Stimulated activated CD4-positive, alpha-beta T cell treated with anti-CD3 and anti-CD28 coated beads, Interleukin-1b, Interleukin-23, amount 100 ng/mL, for 48 hours (primary cell): ENCODE measurements at places on chromosomes 12 and 14.

DNA sequence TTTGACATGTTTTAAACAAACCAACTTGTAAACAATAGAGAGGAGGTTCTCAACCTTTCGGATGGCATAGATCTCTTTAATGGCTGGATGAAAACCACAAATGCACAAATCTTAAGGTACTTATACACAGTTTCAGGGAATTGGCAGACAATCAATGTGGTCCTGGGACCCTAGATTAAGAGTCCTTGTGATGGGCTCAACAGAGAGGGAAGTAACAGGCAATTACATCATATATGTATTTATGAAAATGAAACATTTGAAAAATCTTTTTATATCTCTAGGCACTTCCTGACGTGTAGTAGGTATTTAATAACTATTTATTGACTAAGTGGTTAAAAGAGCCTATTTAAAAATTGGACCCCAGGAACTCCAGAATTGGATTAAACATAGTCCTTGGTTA, 897 bp downstream of the ACTR10 start:
- no peak for DNase-seq

DNA sequence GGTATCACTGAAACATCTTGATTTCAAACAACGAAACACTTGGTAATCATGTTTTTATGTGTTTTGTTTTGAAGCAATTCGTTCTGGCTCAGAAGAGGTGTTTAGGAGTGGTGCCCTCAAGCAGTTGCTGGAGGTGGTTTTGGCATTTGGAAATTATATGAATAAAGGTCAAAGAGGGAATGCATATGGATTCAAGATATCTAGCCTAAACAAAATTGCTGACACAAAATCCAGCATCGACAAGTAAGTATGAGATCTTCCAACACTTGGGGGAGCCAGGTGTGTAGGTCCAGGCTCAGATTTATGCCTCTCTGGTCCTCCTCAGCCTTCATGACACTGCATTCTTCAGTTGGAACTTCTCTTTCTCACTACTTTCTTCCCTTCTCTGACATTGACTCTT, 110.1 kb downstream of the GPR135 start:
- no peak for DNase-seq

GRCh38 chr12:56955631-56956256, 1.7 kb downstream of the RDH16 start:
- DNase-seq = no peak

- DNase-seq = peak; percentile 41
Measured at GRCh38 chr12:131606218-131606901, 104.5 kb upstream of the SFSWAP start.

- DNase-seq = no peak
Measured at GRCh38 chr12:14561677-14562238, 5.9 kb downstream of the PLBD1 start.

- DNase-seq = no peak
Measured at GRCh38 chr12:53502331-53502730, 1.2 kb downstream of the TARBP2 start.

DNA sequence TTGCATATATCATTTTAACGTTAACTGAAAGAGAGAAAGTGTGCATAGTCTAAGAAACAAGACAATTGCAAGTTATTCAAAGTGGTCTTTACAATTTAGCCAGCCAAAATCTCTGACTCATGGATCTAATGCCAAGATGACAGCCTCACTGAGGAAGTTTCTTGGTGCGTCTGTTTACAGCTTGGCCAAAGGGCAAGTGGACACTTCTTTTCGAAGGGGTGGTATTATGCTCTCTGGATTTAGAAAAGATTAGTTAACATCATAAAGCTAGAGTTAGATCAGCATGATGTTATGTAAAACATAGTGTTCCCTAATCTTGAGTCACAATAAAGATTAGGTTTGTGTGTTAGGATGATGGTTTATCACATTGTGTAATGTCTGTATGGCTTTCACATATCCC, 51.5 kb upstream of the SLC2A13 start:
- DNase-seq = no peak

GRCh38 chr14:75578786-75579337, 442 bp downstream of the FLVCR2 start:
- no peak for DNase-seq

GRCh38 chr14:45112896-45113781, 21.1 kb downstream of the FKBP3 start:
- DNase-seq = no peak

- no peak for DNase-seq
Measured at GRCh38 chr14:95242870-95243269, 76.8 kb downstream of the CLMN start.

DNA sequence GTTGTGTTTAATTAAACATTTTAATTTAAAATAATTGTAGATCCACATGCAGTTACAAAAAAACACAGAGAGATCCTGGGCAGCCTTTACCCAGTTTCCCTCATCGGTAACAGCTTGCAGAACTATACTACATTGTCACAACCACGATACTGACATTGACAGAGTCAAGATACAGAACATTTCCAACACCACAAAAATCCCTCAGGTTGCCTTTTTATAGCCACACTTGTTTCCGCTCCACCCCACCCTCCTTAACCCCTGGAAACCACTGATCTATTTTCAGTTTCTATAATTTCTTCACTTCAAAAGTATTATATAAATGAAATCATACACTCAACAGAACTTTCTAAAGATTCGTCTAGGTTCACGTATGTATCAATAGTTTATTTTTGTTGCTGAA, 458.8 kb upstream of the SOX5 start:
- DNase-seq = no peak

- no peak for DNase-seq
Measured at GRCh38 chr12:50058743-50059312, 1.4 kb downstream of the ASIC1 start.

DNA sequence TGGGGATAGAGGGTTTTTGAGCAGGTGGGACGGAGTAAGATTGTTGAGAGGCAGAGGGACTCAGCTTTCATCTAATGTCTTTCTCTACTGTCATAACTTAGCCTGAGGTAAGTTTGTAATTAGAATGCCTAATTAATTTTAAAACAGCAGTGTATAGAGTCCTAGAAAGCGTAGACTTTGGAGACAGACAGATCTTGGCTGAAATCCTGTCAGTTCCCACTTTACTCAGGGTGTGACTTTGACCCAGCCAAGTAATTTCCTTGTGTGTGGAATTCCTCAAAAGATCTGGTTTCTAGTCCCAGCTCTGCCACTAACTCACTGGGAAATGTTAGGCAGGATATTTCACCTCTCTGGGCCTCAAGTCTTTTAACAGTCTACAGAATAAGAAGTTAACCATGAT, 74.3 kb downstream of the SLC25A21 start:
- DNase-seq = no peak

DNA sequence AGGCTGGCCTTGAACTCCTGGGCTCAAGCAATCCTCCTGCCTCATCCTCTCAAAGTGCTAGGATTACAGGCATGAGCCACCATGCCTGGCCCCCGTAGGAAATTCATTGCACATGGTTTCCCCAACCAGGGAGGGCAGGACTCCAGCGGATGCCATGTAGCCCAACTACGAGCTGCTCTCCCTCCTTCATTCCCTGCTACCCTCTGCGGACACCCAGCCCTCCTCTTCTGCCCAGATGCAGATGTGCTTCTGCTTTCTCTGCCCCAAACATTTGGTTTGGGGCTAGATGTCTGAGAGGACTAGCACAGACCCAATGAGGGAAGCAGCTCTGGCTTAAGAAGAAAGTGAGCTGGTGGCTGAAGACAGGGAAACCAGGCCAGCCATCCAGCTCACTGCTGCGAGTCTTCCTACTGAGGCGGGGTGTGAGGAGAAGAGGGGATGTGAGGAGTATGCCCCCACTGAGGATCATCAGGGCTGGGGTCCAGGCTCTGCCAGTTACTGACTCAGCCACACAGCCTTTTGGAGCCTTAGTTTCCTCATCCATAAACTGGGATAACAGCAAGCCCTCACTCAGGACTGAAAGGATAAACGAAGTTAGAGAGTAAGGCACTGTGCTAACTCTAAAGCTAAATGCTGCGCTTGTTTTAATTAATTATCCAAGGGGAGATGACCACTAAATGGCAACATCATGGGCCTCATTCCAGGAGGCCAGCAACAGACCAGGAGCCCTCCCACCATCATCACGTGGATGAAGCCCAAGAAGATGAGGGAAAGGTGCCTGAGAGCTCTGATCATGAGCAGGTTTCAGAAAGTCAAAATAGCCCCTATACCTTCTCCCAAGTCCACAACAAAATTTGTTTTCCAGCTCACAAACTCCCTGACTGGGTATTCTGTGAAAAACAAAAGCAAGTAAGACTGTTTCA, 10.9 kb downstream of the CTDSP2 start:
- no peak for DNase-seq

DNA sequence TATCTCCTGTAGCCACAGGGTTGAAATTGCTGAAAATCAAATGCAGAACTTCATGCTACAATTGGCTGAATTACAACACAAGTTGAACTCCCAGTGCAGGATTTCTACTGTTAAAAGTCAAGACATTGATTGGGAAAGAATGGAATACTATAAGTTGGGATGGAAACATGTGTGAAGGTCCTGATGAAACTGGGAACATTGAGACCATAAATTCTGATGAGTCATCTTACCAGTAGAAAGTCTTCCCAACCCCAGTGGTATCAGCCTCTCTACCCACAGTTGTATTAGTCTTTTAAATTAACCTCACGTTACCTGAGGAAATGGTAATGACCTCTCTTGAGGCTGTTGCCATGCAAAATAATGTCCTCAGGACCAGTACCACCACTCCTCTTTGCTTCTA, 27.4 kb upstream of the DYRK2 start:
- no peak for DNase-seq

GRCh38 chr12:3551386-3551785, 60.4 kb downstream of the PRMT8 start:
- no peak for DNase-seq

GRCh38 chr12:5384015-5384414, 47.9 kb upstream of the NTF3 start:
- no peak for DNase-seq

DNA sequence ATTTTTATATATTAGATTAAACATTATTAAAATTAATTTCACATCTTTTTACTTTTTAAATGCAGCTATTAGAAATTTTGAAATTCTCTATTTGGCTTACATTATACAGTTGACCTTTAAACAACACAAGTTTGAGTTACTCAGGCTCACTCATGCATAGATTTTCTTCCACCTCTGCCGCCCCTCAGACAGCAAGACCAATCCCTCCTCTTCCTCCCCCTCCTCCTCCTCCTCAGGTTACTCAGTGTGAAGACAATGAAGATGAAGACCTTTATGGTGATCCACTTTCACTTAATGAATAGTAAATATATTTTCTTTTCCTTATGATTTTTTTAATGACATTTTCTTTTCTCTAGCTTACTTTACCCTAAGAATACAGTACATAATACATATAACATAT, 136.2 kb downstream of the LLPH start:
- no peak for DNase-seq

- no peak for DNase-seq
Measured at GRCh38 chr14:77122526-77123125, 19.0 kb downstream of the ZDHHC22 start.

DNA sequence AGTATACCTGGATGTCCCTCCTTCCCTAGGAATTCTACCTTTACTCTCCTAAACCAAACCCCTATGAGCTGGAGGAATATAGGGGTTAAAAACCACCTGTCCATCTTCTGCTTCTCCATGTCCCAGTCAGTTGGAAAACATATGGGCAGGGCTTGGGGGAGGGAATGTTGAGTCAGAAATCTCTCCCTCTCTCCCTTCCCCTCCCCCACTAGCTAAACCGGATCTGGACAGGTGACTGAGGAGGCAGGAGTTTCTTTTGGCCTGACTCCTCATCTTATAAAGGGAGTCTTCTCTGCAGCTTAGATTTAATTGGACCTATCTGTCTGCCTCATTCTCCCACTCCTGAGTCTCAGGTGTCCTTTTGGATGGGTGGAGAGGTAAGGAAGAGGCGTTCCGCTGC, 6.1 kb downstream of the ERBB3 start:
- DNase-seq = no peak

GRCh38 chr12:66453844-66454243, 151.6 kb downstream of the HELB start:
- no peak for DNase-seq

- DNase-seq = no peak
Measured at GRCh38 chr12:121452340-121452984, 52.5 kb downstream of the RNF34 start.

DNA sequence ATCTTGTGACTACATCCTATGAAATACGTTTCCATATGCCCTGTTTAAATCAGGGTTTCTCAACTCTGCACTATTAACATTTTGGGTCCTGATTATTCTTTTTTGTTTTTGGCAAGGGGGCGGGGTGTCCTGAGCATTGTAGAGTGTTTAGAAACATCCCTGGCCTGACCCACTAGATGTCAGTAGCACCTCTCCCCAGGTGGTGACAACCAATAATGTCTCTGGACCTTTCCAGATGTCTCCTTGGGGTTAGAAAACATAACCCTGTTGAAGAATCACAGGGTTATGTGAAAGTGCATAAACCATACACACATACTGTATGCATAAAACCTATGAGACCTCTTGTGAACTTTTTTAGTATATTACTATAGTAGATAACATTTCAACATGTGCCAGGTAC, 1.4 kb downstream of the ACAD10 start:
- DNase-seq = no peak

DNA sequence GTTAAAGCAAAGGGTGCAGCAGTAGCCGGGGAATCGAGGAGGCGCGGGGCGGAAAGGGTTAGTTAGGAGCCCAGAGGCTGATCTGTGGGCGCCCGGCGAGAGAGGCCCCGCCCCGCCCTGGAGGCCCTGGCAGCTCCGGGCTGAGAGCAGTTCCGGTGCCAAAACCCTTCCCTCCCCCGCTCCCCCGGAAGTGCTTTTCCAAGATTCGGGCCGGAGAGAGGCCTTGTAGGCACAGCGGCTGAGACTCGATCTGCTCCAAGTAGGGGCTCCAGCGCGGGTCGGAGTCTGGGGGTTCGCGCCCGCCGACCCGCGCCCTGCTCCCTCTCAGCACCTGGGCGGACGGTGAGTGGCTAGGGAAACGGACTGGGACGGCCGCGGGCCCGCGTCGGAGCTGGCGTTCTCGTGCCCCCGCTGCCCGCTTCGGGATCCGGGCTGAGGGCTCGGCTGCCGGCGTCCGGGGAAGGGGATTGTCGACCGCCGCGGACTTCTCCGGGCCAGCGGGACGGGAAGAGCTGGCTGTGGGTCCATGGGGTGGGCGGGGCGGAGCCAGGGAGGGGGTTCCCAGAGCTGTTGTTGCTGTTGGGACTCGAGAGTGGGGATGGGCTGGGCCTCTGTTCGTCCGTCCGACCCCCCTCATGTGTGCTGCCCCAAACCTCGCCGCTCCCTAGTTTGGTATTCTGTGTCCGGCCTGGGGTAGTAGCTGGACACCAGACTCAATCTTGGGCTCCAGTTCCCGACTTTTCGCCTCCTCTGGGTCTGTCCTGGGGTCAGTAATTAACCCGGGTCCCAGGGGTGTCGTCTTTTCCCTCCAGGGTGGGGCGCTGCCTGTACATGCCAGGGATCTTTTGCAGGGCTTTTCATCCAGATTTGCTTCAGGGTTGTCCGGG, at the start of gene FRS2:
TSS of gene FRS2 (plus strand) at position 200 of the 887 bp plus-strand sequence. CDS start 98,643 bp downstream, outside the sequence.
- peak; percentile 87 for DNase-seq

GRCh38 chr12:63787306-63787705, 7.6 kb downstream of the RXYLT1 start:
- no peak for DNase-seq
